ENCODE measurements at places on chromosomes 11 and 22. TPM values are rescaled to one million over a fixed set of nuclear protein-coding genes. Genes with fewer than 3 reads are reported as not detected.
A peak's percentile ranks its signal among the peaks of the same experiment; 100 is the strongest.

- no peak for DNase-seq
Measured at GRCh38 chr11:117273550-117274289, 17.4 kb upstream of the BACE1-AS start.

GRCh38 chr11:130561441-130561881 lies 113.0 kb downstream of the ADAMTS15 start:
- no peak for DNase-seq

DNA sequence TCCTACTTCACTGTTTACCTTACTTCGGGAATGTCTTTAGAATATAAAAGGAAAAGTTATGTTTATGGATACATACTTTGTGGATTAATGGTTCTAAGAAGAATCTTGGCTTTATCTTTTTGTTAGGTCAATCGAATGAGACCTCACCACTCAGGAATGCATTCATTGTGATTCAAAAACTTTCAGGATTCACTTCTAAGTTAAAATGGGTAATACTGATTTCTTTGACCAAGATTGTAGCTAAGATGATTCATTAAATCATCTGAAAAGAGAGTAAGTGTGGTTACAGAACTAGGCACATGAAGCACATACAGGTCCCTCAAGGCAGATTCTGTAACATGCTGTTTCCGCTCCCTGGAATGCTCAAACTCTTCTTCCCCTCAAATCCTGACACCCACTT lies 716.4 kb downstream of the KCNA4 start:
- no peak for DNase-seq

DNA sequence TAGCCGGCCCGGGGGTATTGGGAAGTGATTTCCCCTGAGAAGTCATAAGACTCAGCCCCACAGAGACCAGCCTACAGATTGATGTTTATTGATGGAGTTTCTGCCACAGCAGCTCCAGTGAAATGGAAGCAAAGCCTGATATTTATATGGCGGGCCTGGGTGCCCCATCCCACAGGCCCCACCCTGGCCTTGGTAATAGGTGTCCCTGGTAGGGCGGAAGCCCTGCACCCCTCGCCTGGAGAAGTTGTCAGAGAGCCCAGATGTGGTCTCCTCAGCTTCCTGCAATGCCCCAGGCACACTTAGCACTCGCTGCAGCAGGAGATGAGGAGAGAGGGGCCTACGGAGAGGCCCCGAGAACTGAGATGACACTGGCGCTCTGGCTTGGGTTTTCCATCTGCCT lies 107.4 kb downstream of the MORC2 start:
- no peak for DNase-seq

GRCh38 chr11:47044119-47044518 lies 107.6 kb downstream of the CSTPP1 start:
- DNase-seq: no peak

- DNase-seq: peak; percentile 99
Measured at GRCh38 chr11:65546217-65546958, 11.8 kb downstream of the LTBP3 start.

DNA sequence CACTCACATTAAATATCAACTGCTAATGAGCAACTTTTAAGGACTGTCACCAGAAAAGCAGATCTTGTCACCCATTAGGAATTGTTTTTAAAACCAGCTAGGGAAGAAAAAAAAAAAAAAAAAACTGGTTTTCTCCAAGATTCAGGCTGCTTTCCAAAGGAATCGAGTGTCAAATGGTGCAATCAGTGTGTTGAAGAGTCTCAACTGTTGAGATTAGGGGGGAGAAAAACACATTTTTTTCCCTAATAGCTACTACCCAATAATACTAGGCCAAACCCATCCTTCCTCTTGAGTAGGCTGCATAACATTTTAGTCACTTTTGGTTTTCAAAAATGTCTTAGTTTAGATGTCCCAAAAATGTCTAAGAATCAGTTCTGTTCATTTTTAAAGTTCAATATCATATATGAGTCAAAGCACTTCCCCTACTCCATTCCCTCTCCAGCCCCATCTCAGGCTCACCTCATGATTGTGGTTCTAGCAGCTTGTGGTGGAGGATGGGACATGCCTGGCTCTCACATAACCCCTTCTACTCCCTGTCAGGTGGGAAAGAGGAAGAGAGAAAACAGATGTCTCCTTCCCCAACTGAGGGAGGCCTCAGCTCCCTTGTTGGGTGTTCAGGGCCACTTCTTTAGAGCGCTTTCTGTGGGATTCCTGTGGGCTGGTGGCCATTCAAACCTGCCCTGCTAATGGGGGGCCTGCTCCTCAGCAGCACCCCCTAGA lies 193.6 kb downstream of the CWF19L2 start:
- DNase-seq: no peak

GRCh38 chr11:46948378-46949131 lies 12.0 kb downstream of the CSTPP1 start:
- DNase-seq: peak; percentile 26

- no peak for DNase-seq
Measured at GRCh38 chr11:66259956-66260355, 8.5 kb upstream of the RAB1B start.

DNA sequence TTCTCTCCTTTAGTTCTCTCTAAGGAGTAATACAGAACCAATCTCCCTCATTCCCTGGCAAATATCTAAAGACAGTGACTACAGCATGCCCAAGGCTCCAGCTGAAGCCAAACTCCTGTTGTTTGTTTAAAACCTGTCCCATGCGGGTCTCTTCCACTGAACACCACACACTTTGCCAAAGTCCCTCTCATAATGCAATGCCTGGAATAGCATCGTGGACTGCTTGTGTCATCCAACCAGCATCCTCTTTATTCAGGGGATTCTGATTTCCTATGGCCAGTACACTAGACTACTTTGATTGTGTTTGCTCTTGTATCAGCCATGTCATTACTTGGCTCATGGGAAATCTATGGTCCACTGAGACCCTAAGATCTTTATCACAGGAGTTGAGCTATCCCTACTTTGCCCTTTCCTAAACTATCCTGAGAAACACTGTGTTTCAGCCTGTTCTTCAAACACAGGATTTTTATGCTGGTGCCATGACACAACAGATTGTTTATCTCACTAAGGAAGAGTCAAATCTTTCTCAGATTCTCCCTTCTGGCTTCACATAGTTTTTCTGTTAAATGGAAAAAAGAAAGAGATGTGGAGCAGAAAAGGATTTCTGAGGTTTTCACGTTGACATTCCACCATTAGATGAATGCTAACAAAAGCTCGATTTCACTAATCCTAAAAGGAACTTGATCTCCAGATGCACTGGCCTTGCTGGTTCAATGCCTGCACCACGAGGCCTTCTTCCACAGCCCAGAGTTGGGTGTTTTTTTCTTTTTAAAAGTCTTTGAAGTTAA lies 15.9 kb upstream of the IRAG1 start:
- DNase-seq: no peak

DNA sequence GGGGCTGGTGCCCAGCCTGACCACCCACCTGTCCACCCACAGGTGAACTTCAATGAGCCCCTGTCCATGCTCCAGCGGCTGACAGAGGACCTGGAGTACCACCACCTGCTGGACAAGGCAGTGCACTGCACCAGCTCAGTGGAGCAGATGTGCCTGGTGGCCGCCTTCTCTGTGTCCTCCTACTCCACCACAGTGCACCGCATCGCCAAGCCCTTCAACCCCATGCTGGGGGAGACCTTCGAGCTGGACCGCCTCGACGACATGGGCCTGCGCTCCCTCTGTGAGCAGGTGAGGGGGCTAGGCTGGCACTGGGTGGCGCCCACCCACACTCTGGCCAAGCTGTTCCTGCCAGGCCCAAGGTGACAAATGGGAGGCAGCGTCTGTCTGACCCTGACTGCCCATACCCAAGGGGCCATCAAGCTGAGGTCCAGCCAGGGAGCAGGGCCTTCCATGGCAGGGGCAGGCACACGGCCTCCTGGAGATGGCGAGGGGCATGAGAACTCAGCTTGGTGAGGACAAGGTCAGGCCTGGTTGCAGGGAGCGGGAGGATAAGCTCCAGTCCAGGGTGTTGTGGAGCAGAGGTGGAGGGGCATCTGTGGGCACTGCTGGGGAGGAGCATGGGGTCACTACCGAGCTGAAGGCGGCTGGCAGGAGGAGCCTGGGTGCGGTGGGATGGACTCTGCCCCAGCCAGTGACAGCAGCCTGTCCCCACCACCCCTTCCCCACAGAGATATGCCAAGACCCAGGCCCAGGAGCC lies 77.7 kb downstream of the MORC2 start:
- peak; percentile 41 for DNase-seq

ARHGEF17 gene
- total RNA-seq: 44.9 TPM

GNAZ gene
- total RNA-seq: 2.7 TPM

CHADL gene
- 5.1 TPM for total RNA-seq

GSTT2 gene
- 0.41 TPM for total RNA-seq

NRIP3 gene
- 1.9 TPM for total RNA-seq

BAD gene
- 93.9 TPM for total RNA-seq

OR56A1 gene
- total RNA-seq: not detected

Measured in transverse colon (tissue), 4 donors.